ENCODE measurements at places on chromosomes 5 and 9.

DNA sequence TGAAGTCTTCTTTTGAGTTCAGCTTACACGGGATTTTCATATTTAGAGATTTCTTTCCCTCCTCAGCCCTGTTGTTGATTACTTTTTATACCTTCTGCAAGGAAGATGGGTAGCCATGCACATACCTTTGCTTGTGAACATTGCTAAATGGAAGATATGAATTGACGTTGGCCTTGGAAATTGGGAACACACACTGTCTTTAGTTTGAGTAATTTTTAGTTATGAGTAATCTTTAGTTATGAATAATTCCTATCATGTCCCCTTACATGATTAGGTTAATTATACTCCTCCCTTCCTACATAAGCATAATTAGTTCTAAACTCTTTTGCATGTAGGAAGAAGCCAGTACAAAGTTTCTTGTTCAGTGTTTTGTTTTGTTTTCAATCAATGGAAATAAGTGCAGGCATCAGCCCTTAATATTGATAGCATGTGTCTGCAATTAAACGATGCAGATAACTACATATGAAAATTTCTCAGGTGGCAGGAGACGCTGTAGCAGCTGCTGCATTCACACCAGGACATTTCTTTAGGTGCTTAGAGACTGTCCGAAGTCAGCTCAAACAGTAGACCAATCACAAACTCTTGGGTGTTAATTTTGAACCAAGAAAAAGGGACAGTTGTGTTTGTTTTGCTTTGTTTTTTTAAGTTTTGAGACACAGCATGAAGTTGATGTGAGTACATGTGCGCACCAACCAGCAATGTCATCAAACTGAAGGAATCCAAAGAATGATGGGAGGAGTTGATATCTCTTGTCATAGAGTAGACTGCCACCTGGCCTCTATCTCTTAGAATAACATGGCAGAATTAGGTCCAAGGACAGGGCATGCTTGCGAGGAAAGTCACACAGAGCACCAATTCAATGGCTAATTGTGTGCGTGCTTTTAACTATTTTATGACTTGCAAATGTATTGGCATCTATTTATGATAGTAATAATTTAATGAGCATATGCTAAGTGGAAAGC is 51.4 kb downstream of the SMARCA2 start:
- DNase-seq = no peak

GRCh38 chr9:32867601-32868204 is 84.4 kb downstream of the TMEM215 start:
- no peak for DNase-seq

GRCh38 chr9:87020169-87020950 is 73.1 kb upstream of the GAS1 start:
- no peak for DNase-seq

DNA sequence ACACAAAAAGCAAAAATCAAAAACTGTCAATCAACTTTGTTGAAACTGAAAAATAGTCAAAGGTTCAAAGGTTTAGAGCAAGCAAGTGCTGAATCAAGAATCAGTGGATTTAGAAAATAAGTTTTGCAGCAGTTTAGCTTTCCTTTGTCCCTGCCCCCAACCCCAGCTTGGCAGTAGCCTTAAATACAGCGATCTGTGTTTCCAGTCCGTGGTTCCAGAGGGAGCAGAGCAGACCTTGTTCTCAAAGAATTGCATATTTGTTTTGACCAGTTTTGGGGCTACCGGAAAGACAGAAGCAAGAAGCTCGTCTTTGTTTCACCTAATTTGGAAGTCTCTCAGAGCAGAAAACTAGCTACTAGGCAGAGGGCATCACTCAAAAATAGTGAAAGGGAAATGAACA is 57.2 kb upstream of the PRDM9 start:
- DNase-seq = no peak

DNA sequence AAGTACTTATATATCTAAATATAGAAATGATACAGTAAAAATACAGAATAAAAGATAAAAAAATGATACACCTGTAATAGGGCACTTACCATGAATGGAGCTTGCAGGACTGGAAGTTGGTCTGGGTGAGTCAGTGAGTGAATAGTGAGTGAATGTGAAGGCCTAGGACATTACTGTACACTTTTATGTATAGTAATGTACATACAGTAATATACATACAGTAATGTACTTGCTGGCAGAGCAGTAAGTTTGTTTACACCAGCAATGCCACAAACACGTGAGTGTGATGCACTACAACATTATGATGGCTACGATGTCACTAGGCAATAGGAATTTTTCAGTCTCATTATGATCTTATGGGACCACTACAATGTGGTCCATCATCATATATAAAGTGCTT is 34.2 kb downstream of the SUSD1 start:
- DNase-seq = no peak

All from vagina (tissue), 2 donors.